ENCODE measurements at places on chromosomes 3 and 15.

DNA sequence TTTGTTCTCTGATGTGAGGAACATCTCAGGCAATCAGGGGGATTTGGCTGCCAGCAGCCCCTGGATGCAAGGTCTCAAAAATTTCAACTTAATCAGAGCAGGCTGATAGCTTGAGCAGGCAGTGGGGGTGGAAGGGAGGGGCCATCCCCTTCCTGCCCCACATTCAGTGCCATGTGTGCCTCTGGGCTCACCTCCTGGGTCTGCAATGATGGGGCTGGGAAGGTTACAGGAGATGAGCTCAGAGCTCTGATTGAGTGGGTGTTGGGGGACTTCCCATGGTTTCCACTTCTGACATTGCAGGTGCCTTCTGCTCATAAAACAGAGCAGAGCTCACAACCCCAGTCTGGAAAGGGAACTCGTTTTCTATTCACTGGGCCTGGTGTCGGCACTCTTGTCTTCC, 37.0 kb downstream of the PARP16 start:
- no peak for DNase-seq

GRCh38 chr15:95763426-95763825, 567.1 kb upstream of the NR2F2 start:
- no peak for DNase-seq

DNA sequence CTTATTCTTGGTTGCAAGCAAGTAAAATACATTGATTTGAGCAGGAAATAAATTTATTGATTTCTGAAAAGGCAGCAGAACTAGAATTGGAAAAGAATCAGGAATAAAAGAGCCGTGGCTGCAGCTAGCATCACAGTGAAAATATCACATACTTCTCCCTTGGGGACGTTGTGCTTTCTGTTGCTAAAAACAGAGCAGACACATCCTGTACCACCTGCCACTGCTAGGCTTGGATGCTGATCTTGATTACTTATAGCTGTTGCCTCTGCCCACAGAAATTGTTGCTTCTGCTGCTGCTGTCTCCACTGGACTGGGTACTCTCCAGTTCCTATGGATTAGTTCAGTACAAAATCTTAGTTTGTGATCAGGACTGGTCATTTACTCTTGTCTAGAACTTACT, 283.8 kb downstream of the C3orf38 start:
- no peak for DNase-seq

GRCh38 chr3:49940667-49941249, 808 bp downstream of the RBM6 start:
- DNase-seq: no peak

DNA sequence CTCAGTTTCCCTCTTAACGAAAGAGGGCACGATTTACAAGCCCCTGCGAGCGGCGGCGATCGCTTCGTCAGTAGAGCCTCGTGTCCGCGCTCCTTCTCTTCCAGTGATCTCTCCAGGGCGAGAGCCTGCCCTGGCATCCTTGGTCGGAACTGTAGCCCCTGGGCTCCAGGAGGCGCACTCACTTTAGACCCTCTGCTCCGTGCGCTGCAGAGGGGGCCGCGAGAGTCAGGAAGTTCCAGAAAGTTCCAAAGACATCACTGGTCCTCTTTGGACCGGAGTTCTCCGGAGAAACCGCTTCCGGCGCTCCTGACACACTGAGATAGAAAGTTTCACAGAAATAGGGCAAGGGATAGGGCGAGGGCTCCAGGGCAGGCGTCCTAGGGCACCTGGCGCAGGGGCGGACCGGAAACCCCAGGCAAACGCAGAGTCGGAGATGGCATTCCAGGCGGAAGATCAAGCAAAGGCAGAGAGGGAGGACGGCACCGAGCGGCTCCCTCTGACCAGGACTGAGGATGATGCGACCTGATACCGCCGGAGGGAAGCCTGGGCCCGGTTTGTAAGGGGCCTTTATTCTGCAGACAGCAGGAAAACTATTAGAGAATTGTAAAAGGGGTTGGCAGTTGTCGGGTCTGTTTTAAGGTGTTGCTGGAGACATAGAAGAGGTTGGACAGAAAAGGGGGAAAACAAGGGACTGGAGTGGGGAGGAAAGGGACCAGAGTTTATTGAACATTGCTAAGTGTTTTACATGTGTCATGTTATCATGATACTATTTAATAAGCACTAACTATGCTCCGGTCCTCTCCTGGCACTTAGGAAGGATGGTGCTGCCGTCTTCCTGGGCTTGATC, 1.3 kb upstream of the CPEB1 start:
- DNase-seq: no peak

DNA sequence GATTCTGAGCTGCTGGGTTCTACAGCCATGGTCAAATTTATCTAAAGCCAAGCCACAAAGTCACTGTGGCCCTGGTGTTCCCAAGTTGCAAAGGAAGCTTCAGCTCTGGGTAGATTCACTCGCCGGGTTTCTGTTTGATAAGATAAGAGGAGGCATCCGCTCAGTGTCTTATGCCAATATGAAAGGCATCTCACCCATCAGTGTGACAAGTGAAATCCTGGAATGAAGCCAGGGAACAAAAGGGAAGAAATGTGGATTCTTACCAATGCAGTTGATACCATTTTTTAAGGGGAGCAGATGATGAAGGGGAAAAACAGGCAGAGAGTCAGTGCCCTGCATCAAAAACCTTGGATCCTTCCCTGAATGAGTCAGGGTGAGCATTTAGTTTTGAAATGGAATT, 2.8 kb upstream of the CPNE4 start:
- DNase-seq: no peak

DNA sequence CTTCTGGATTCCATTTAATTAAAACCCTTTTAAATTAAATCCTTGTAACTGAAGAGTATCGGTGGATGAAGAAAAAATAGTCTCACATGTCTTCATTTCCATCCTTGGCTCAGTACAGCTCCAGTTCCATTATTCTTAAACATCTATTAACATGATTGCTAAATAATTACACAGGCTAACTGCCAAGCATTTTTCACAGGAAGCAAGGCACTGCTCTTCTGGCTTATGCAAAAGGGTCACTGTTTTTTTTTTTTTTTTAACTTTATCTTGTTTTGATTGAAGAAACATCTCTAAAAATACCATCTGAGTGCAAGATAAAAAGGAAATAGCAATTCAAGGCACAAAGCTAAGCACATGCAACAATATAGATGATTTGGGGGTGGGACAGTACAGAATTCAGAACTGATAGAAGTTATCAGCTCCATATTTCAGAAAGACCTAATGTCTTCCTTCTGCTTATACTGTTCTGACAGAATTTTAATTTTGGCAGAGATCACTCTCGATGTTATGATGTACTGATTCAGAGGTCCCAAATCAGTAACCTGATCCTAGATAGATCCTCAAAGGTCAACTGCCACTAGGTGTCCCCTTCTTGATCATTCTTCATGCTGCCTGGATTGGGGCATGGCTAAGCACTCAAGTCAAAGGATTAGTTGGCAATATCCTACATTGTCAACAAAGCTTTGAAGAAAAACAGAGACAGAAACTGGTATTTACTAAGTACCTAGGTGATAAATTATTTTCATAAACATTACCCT, 57.8 kb upstream of the ACTC1 start:
- DNase-seq: no peak

DNA sequence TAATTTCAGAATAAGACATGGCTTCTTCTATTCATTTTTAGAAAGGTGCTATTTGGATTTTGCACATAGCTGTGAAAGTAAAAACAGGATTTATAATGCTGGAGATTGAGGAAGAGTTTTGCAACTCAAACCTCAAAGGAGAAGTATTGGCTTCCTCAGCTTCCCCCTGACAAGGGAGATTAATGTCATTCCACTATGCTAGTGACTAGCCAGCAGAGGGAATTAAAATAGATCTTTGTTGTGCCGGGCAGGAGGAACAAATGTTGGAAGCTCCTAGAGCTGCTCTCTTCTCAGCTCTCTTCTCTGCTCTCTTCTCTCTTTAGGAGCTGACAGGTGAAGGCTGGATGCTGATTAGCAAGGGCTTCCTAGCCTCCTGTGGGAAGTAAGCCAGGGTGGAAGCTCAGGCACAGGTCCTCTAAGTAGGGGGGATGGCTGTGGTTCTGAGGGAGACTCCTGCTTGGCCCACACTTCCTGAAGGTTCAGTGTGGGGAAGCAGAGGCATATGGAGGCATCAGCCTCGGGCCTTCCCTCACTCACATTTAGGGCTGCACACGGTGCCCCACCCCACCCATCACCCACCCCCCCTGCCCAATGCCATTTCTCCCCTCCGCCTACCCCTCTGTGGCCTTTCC, 29.6 kb downstream of the CX3CR1 start:
- DNase-seq: no peak

DNA sequence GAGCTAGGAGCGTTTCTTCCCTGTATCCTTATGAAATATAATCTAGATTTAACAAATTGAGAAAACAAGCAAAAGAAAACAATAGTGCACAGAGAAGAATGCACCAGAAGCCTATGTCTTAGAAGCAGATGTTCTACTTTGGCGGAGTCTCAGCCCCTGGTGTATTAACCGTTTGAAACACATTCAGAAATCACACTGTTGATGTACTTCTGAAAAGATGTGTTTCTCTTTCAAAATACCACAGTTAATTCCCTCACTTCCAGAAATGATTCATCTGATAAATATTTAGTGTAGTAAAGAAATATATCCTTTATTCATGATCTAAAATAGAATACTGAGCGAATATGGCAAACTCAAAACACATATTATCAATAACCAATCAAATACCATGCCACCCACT, 77.7 kb downstream of the CBLB start:
- no peak for DNase-seq
